ENCODE measurements at places on chromosomes 5 and 9.

DNA sequence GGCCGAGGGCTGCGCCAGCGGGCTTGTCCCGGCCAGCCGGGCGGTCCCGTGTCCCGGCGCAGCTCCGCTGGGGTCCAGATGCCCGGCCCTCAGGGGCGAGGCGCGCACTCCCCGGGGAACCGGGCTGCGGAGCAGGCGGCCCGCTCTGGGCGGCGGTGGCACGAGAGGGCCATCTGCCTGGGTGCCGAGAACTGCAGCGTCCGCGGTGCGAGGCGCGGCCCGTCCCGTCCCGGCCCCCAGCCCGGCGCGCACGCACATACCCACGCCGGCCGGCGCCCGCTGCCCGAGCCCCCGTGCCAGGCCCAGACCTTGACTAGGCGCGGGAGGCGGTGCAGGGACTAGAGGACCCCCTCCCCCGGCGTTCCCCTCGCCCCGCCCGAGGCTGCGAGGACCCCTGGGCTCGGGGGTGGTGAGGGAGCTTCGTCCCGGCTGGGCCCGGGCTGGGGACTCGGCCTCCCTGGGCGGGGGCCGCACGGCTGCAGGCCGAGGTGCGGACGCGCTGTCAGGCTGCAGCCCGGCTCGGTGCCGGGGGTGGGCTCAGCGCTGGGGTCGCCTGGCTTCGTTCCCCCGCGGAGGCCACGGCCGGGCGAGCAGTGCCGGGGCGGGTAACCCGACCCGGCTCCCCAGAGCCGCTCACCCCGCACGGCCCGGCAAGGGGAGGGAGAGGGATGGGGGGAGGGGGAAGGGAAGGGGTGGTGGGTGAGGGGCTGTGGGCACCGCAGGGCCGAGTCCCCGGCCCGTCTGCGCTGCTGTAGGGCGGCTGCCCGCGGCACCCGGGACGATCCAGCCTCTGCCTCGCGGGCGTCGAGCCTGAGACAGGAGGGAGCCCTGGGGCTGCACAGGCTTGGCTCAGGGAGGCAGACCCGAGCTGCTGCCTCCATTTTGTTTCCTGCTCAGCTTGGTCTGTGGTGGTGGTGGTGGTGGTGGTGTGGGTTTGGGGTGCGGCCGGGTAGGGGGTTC lies 1.2 kb upstream of the NSD1 start:
- DNase-seq = no peak

DNA sequence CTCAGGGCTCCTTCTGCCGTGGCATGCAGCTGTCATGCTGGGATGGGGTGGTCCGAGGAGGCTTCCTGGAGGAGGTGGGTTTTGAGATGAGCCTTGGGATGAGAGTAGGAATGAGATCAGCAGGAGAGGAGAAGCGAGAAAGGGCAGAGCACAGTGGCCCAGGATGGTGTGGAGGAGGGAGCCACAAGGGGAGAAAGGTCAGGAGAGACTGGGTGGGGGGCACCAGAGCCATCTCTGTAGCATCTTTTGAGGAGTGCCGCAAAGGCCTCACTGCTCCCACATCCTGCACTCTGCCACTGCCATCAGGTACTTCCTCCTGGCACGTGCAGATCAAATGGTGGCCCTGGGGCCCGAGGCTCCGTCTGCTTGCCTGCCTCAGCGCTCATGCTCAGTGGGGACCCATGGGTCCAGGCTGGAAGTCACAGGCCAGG lies 150.2 kb downstream of the MACROH2A1 start:
- no peak for DNase-seq

- DNase-seq = no peak
Observed at GRCh38 chr9:125284855-125285254, 23.2 kb downstream of the GAPVD1 start.

DNA sequence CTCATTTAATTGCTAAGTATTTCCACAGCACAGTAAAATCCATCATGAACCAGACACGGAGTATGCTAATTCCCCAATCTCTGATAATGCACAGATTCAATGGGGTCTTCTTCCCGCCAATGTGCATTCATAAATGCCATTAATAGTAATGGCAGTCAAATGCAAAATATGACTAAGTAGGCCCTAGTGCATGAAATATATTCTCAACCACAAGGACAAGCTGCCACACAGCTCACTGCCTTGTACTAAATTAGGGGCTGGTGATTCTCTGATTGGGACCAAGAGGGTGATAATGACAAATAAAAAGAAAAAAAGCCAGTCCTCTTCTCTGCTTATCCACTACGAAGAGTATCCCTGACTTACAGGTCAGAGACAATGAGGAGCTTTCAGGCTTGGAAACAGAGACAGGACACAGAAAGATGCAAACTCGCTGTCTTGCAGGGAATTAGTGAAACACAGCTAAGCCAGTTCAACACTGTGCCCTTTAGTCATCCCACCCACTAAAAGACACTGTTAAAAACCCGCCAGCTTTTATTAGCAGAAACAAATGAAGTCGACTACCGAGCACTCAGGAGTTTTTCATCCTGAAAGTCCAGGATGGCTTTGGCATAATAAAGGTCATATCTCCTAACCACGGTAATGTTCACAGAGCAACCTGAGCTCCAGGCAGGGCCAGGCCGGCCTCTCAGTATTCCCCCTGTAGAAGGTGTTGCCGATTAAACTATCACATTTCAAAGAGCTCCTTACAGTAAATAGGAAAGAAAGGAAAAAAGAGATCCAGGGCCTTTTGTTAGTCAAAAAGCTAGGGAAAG lies 148.1 kb downstream of the EBF1 start:
- no peak for DNase-seq

GRCh38 chr9:85741095-85741874 lies 469 bp downstream of the AGTPBP1 start:
- DNase-seq = no peak

- DNase-seq = no peak
Observed at GRCh38 chr9:136119061-136119882, 597 bp upstream of the TMEM250 start.

DNA sequence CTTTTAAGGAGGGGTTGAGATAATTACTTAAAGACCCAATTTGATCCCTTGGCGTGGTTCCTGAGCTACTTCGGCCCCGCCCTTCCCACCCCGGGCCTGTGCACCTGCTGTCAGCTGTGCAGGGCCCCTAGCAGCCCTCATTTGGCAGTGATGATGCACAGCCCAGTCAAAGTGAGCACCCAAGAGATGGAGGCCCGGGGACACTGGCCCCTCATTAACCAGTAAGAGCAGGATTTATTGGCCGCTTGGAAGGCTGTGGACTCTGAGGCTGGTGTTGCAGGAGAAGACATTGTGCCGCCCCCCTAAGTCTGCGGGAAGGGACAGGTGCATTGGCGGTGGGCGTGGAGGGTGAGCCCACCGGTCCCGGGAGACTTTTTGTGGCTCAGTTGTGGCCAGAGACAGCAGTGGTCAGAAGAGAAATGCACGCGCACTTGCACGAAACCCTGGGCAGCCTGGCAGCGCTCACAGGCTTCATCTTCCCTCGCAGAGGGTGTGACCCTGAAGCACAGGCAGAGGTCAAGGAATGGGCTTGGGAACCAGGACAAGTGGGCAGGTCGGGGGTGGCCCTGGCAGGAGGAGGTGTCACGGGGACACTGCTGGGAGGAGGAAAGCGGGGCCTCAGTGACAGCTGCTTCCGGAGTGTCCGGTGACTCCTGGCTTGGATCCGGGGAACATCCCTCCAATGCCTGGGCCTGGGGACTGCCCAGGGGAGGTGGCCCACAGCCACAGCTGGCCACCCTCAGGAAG lies 74.0 kb upstream of the RXRA start:
- no peak for DNase-seq

- no peak for DNase-seq
Observed at GRCh38 chr5:54495027-54495426, 22.5 kb upstream of the SNX18 start.

DNA sequence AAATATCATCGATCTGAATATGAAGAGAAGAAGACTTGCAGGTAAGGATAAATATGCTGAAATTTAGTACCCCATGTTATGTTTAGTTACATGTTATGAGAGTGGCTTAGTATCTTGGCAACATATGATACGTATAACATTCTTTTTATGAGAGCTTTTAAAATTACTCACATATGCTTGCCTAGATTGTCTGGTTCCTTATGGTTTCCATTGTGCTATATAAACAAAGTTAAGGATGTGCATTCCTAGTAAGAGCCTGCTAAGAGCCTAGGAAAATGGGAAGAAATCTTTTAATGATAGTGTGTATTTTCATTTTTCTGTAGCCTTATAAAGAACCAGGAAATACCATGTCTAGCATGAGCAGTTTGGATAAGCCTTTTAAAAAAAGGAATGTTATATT lies 112.0 kb upstream of the KCNN2 start:
- no peak for DNase-seq

DNA sequence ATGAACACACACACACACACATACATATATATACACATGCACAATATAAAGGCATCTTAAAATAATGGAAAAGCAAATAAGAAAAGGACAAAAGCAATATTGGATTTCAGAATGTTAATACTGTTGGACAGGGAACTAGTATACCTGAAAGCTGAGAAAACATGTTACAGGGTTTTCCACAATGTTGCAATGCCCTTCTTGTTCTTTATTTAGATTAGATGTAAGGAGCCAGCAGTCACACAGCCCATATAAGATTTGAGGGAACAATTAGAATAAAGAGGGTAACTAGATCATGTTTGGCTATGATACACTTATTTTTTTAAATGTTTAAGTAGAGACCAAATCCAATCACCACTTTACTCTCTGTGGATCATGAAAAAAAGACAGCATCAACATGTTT lies 61.7 kb downstream of the SH3TC2 start:
- DNase-seq = no peak

GRCh38 chr5:158320178-158320674 lies 461.3 kb upstream of the CLINT1 start:
- no peak for DNase-seq

GRCh38 chr9:109940561-109940960 lies 160.6 kb downstream of the PALM2AKAP2 start:
- DNase-seq = no peak

Data from SIG-M5 (cell line).